ENCODE measurements at places on chromosomes 2 and 18. TPM values are rescaled to one million over a fixed set of nuclear protein-coding genes. Genes with fewer than 3 reads are reported as not detected.

Gene SERPINB4
- total RNA-seq = not detected

Gene IL36RN
- not detected for total RNA-seq

- DNase-seq = no peak
These were observed 8.5 kb upstream of the NCKAP5 start for GRCh38 chr2:133576714-133577113.

Gene HOXD3
- total RNA-seq = 28.2 TPM

DNA sequence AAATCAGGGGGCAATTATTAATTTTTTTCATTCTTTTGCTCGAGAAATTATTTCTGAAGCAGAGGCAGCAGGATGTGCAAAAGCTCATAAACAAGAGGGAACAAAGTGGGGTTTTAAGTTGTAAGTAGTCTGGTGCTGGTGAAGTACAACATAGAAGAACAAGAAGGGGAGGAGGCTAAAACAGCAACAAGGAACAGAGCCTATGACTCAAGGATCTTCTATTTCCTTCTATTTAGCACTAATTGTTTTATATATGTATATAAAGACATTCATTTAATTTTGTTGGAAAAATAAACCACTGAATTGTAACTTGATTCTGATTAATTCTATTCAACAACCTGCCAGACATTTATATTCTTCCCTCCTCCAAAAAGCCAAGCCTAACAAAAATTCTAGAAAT is 35.0 kb downstream of the YES1 start:
- DNase-seq = no peak

Gene SFT2D3
- 7.3 TPM for total RNA-seq

DNA sequence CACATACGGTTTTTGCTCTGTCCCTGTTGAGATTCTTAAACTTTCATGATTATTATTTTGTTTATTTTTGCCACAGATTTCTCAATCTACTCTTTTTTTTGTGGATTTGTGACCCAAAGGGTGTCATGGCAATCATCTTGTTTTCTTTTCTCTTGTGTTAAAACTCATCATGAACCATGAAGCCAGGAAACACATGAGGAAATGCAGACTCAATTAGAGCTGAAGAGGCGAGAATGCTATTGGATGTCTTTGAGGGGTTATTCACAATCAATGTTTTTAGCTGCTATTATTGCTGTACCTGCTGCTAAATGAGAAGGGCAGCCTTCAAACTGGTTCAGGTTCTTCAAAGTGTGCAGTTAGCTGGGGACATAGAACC is 99.5 kb upstream of the MMADHC start:
- no peak for DNase-seq

GRCh38 chr2:30321466-30321865 is 90.1 kb downstream of the LBH start:
- no peak for DNase-seq

GRCh38 chr18:25229920-25230319 is 122.0 kb downstream of the ZNF521 start:
- DNase-seq = no peak

- no peak for DNase-seq
These were observed 66.8 kb downstream of the CCDC138 start for GRCh38 chr2:108853421-108853820.

DNA sequence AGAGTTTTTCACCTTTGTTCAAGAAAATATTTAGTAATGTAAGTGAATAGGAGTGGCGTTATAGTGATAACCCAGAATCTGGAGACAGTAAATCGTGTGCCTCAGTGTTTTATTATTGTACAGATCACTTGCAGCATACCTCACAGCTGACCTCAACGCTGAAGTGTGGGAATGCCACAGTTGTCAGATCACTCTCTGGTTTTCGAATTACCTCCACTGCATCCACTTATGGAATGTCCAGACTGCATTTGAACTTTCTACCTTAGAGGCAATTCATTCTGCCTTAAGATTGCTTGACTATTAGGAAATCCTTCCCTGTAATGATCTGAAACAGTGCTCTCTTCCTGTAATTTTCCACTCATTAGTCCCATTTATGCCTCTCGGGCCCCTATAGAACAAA is 164.5 kb upstream of the ALPP start:
- no peak for DNase-seq

- DNase-seq = no peak
These were observed 36.5 kb downstream of the HNMT start for GRCh38 chr2:138000796-138001195.

DNA sequence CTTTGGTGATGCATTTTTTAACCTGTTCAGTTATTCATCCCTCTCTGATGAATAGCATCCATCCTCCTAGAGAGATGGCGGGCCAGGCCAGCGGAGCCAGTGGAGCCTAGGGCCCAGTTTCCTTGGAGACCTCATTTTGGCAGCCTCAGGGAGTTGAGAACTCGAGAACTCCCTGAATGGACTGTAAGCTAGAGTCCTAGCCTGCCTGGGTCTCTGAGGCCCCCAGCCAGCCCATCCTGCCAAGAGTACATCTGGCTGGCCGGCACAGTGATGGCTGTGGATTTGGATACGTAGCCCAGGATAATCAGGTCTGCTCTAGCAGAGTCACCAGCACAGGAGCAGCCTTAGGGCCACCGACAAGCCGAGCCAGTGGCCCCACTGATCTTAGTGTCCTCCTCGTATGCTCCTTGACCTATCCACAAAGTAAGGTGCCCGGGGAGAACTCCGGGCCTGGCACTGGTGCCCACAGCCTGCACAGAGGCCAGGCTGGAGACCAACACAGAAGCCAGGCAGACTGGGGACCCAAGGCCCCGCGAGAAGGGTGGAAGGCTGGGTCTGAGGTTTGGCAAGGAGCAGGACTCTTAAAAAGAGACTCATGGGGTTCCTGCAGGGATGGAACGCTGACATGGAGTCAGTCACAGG is 110.5 kb upstream of the MCFD2 start:
- DNase-seq = no peak

DNA sequence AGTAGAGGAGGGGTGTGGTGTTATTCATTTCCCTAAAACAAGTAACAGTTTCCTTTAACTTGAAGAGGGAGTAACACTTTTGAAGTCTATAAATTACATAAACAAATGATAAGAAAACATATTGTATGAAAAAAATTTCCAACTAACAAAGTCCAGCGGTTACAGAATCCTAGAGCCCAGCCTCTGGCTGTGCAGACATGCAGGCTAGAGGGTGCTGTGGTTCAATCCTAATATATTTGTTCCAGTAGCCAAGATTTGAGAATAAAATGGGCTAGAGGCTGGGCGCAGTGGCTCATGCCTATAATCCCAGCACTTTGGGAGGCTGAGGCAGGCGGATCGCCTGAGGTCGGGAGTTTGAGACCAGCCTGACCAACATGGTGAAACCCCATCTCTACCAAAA is 56.9 kb downstream of the WDR75 start:
- no peak for DNase-seq

- DNase-seq = no peak
These were observed 50.0 kb downstream of the SFXN5 start for GRCh38 chr2:73021371-73022010.

Gene MAP3K19
- not detected for total RNA-seq

GRCh38 chr18:49160079-49160930 is 209.5 kb upstream of the SMAD7 start:
- no peak for DNase-seq

DNA sequence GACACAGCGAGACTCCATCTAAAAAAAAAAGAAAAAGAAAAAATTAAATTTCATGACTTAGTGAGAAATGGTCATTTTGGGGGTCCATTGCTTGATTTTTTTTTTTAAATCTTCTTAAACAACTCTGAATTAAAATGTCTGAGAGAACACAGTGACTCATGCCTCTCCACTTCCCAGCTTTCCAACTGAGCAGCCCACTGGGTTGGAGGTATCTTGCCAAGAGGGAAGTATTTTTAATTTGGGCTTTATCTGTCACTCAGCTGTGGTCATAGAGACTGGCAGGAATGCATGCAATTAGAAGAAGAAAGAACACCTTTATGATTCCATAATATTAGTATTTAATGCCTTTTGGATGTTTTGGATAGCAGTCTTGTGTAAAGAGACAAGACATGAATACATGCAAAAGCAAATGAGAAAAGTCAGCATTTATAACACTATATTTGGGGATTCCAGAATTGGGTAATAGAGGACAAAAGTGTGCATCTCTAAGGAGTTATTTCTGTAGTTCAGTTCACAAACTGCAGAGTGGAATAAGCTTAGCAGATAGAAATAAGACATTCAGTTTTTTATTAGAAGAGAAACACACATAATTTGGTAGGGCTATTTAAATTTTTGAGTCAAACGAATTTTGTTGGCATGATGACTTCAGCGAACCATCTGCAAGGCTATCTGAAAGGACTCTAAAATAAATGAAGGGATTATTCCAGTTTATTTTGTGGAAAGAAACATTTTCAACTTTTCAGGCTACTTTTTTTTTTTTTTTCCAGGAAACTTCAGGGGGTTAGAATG is 254.8 kb downstream of the TGIF1 start:
- DNase-seq = no peak

GRCh38 chr18:35137632-35138031 is 96.4 kb downstream of the MAPRE2 start:
- DNase-seq = no peak

DNA sequence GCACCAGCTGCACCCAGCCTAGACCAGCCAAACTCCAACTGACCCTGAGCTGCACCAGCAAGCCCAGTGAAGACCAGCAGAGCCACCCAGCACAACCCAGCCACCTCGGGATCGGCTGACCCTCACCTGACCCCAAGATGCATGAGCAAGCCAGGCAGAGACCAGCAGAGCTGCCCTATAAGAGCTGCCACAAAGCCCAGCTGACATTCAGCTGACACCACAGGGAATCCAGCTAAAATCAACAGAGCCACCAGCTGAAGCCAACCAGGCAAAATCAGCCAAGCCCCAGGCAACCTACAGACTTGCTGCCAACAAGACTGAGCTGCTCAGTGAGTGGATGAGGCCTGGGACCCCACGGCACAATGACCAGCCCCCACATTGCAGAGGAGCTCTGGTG is 54.6 kb downstream of the CYP27C1 start:
- DNase-seq = no peak

Gene SDC1
- total RNA-seq = 480 TPM

Gene PIGN
- 55.7 TPM for total RNA-seq

DNA sequence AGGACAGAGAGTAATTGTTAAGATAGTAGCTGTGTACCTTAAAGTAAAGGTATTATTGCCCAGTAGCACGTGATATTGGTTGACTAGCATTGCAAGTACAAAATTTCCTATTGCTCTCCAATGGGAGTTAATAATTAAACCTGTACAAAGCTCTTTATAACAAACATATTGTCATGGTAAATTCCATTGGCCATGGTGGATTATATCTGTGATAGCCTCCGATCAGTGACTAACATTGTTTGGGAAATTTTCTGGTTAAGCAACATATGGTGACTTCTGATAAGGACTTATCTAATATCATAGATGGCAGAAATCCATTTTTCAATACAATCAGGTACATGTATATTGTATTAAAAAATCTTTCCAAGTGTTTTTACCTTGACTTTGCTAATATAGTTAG is 360.8 kb downstream of the DCC start:
- DNase-seq = no peak

GRCh38 chr2:188928643-188929042 is 45.5 kb upstream of the COL3A1 start:
- no peak for DNase-seq

GRCh38 chr2:166632616-166633015 is 138.6 kb upstream of the SCN7A start:
- no peak for DNase-seq

GRCh38 chr2:122530814-122531213 is 775.4 kb downstream of the TSN start:
- no peak for DNase-seq

Gene GREB1L
- total RNA-seq = 0.05 TPM

Gene RNF125
- total RNA-seq = 9.2 TPM

Gene APCDD1
- total RNA-seq = 98.4 TPM

- no peak for DNase-seq
These were observed 175.1 kb upstream of the PIEZO2 start for GRCh38 chr18:11324510-11324909.

DNA sequence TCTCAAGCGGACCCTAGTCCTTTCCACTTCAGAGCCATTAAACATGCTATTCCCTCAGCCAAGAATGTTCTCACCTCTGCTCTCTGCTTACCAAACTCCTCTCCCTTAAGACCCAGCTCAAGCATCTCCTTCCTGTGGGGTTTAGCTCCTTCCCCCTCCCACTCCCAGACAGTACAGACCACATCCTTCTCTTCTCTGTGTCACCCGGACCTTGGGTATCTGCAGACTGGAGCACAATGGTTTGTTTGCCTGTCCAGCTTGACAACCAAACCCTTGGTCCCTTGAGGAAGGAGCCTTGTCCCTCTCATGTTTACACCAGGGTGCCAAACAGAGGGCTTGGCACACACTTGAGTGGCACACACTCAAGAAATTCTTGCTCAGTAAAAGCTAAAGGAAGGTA is 4.1 kb upstream of the CD8A start:
- DNase-seq = no peak

GRCh38 chr2:6310256-6311215 is 555.2 kb downstream of the CMPK2 start:
- DNase-seq = no peak

Gene SCN3A
- total RNA-seq = 0.83 TPM

GRCh38 chr2:33509908-33510585 is 33.6 kb downstream of the RASGRP3 start:
- DNase-seq = no peak

DNA sequence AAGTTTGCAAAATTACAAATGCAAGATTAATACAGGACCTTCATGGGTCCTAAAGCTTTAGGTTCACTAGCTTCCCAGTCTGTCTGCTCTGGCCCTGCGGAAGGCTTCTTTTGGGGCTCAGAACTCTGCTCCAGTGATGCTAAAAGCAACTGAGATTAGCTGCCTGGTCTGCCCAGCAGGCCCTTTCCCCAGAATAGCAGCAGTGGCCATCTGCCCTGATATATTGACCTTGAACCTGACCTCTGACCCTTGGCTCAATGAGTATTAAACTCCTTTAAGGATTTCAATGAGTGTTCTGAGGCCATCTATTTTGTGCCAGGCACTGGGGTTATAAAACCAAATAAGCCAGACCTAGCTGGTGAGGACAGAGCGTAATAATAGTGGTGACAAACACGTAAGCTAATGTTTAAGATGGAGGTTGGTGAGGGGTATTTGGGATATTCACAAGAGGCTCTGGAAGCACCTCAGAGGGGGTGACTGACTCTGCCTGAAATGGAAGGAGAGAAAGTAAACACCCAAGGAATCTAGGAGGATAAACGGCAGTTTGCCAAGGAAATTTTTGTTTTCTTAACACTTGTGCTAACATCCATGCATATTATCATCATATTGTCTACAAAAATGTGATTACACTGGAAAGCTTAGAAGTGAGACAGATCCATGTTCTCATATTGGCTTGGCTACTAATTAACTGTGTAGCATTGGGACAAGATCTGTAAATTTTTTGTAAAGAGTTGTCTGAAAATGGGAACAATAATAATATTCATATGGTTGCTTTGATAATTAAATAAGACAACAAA is 50.4 kb upstream of the LCLAT1 start:
- DNase-seq = no peak

DNA sequence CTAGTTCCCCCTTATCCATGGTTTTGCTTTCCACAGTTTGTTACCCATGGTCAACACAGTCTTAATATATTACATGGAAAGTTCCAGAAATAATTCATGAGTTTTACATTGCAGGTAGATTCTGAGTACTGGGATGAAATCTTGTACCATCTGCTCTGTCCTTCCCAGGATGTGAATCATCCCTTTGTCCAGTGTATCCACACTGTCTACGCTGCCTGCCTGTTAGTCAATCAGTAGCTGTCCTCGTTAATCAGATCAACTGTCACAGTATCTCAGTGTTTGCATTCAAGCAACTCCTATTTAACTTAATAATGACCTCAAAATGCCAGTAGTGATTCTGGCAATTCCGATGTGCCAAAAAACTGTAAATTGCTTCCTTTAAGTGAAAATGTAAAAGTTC is 76.3 kb downstream of the DYNC1I2 start:
- DNase-seq = no peak
